M059J (cell line): ENCODE measurements at places on chromosomes 5 and 9. TPM values are rescaled to one million over a fixed set of nuclear protein-coding genes. Genes with fewer than 3 reads are reported as not detected.
A peak's percentile ranks its signal among the peaks of the same experiment; 100 is the strongest.

KIF24 gene
- total RNA-seq: 4.6 and 9.0 TPM in 2 replicates

ALDH1A1 gene
- total RNA-seq: 0.07 and 0.71 TPM in 2 replicates

DNA sequence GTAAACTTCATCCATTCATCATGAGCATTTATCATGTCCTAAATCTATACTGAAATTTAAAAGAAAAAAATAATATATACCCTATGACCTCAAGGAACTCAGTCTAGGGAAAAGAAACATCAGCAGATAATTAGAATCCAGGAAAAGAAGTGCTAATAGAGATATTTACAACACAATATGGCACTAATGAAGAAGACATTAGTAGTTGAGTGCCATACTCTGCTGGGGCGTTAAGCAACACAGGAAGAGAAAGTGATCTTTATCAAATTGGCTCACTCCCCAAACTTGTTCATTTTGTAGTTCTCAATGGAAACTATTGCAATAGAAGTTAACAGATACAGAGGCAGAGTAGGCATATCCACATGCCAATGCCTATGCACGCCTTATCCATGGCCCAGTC, 27.5 kb downstream of the GABRA6 start:
- DNase-seq: no peak

DNA sequence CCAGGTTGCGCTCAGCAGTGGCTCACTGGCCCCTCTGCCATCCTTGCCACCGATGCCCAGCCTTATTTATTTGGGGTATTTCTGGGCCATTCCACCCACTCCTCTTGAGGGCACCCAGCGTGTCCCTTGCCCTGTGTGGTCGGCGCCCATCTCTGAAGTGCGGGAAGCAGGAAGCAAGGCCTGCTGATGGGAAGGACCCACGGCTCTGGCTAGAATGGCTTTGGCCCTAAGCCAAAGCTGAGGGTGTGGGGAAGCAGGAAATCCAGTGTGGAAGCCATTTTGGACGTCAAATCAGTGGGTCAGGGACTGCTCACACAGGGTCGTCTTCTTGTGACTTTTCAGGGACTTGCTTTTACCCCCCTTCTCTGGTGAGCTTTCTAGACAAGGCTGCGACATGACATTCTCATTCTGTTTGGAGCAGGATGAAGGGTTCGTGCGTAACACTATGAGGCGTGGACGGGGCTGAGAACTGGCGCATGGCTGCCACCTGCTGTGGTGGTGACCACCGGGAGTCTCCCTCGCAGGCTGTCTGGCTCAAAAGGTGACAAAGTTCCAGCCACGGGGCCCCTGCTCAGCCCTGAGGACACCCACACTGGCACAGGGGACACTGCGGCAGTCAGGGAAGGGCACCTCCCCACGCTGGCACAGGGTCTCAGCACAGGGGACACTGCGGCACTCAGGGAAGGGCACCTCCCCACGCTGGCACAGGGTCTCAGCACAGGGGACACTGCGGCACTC, 50.7 kb upstream of the NKD2 start:
- peak; percentile 79 for DNase-seq

DNA sequence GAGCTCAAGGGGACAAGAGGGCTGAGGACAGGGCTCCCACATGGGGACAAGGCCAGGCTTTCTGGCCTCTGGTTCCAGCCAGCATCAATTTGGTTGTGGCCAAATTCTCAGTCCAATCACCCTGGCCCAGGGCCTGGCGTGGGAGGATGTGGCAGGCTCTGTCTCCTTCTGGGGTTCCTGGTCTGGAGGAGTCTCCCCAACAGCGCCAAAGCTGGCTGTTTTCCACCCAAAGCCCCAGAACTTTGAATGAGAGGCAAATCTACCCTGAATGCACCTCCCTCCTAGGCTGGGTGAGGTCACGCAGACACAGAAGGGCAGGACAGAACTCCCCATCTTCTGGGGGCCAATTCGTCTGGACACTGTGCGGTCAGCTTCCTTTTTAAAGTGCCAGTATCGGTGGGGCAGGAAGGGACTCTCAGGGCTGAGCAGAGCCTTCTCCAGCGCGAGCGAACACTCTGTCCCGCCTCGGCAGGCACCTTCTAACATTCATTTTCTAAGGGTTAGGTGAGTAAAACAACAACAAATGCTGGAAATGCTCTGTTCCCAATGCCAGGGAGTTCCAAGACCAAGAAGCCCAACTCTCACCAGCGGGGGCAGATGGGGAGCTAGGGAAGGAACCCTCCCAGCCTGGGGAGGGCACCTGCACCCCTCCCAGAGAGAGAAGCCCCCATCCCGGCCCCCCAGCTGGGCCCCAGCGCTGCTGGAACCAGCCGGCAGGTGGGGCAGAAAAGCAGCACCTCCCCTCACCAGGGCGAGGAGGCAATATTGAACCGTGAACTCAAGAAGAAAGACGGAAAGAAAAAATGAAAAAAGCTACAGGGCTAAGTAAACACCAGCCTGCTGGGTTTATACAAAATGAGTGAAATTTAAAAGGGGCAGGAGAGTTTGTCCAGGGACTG, 3.7 kb upstream of the DPM2 start:
- DNase-seq: no peak

DNA sequence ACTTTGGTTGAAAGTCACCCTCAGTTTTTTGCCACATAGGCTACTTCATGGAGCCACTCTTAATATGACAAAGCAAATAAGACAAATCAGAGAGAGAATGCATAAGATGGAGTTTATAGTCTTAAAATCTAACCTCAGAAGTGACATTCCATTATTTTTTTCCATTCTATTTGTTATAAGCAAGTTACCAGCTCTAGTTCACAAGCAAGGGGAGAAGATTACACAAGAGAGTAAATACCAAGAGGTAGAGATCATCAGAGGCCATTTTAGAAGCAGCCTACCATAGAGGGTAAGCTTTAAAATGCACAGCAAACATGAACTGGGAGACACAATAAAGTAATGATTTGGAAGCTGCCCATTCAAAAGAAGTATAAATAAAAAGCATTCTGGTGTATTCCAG, 651.3 kb upstream of the MEF2C start:
- DNase-seq: peak; percentile 4

DNA sequence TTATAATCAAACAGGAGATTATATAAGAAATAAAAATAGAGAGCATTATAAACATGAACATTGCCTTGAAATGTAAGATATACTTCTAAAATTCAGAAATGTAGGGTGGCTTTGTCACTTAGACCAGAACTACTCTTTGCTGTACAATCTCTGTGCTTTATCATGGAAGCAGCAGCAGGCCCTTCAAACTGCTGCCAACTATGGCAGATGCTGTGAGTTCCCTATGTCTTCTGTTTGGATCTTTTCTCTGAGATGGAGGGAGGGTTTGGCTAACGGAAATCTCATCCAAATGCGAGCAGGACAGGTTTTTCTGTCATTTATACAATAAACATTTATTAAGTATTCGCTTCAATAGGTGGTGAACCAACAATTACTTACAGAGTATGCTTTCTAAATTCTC, 34.8 kb upstream of the RICTOR start:
- DNase-seq: no peak

DNA sequence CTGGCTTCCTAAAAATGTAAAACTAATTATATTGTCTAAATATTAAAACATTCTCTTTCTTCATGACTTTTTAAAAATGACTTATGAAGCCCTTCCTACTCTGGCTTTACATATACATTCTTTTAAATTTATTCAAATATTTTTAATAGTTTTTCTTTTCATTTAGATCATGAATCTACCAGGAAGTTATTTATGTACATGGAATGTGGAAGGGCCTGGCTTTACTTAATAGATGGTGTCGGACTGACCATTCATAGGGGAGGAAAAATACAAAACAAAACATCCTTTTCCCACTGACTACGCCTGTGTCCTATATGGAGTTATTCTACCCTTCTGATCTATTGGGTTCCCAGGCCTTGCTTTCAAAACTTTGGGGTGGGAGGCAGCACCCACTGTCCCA, 129.8 kb downstream of the MACROH2A1 start:
- DNase-seq: peak; percentile 51

GRCh38 chr5:52177193-52177592, 610.5 kb upstream of the ITGA1 start:
- DNase-seq: no peak
